ENCODE measurements at places on chromosomes 1 and 21. TPM values are rescaled to one million over a fixed set of nuclear protein-coding genes. Genes with fewer than 3 reads are reported as not detected.

Gene CCNL2
- total RNA-seq = 127 TPM

Gene RUNX3
- 0.86 TPM for total RNA-seq

Gene HSD3B1
- total RNA-seq = not detected

Gene CSF3R
- total RNA-seq = 4.3 TPM

Gene PTPRC
- 5.4 TPM for total RNA-seq

Gene CD34
- total RNA-seq = 1.1 TPM

Gene TTC22
- 4.4 TPM for total RNA-seq

DNA sequence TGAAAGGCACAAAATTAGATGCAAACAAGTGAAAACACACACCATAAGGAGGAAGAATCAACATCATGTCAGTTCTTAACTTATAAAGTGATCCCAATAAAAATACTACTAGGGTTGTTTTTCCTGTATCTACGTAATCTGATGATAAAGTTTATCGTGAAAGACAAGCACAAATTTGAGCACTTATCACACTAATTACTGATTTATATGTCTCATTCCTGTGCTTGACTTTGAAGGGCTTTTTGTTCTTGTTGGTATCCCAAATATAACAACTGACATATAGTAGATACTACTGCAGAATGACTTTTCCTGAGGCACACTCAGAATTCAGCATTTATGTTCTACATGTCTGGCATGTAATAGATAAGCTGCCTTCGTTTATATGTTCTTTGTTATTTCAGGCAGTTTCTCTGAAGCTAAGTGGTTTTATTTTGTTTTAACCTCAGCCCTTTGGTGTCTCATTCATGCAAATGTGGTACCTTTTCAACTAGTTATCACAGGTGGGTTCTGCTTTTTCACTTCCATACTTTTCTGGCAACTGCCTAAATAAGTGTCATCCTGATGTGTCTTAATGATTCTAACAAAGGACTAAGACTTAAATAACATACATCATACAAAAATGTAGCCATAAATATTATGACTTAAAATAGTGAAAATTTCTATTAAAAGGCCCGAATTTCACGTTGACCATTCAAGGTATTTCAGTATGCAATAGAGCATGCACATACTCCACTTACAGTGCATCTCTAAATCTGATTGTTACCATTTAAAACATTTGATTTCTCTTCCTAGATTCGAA, 73.2 kb downstream of the LRRC8C start:
- DNase-seq = no peak

DNA sequence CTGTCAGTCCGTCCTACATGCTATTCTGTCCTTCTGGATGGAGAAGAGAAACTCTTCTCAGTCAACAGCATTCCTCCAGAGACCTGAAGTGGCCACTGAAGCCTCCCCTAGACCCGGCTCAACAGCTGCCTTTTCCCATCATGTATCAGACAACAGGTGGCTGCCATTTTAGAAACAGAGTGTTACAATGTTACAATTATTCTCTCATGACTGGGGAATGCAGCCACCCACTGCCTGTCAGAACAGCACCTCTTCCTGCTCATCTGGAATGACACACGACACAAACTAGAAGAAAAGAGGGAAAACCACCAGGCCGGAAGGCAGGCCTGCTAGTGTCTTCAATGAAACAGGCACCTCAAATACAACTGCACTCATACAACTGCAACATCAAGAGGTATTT, 105.3 kb downstream of the PGBD5 start:
- DNase-seq = no peak

GRCh38 chr21:33281096-33281652, 15.0 kb downstream of the IL10RB start:
- DNase-seq = no peak

- no peak for DNase-seq
Measured at GRCh38 chr1:83318366-83318765, 680.6 kb downstream of the TTLL7 start.

- peak; percentile 23 for DNase-seq
Measured at GRCh38 chr1:54842206-54842915, 41.2 kb upstream of the TTC22 start.

DNA sequence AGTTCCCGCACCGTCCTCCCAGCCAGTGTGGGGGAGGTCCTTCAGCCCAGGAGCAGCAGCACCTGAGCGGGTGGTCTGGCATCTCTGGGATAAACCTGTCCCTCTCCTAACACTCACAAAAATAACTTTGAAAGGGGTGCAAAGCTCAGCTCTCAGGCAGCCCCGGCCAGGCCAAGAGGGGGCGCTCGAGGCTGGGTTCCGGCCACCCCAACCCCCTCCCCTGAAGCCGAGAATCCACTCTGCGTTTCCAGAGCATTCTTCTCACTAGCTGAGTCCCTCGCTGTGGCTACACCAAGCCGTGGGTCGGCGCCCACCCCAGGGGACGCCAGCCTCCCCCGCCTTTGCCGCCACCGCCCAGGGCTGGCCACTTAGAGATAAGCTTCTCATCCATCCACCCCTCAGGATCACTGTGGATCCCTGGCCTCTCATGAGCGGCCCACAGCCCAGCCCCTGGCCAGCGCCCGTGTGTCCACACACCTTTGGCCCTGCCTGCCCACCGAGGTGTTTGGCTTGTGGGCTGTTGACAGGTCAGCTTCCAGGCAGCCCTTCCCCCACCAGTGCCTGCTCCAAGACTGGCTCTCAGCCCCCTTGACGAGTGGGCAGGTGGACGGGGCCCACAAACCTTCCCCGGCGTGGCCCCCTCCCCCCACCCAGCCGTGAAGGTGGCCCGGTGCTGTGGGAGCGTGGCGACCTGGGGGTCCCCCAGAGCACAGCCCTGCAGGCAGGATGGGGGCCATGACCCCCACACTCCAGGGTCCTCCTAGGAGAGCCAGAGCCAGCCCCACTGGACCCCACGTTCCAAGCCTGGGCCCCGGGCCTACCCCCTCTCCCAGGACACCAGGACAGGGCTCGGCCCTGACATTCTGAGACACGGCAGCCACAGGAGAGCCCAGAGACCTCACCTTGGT, 1.9 kb downstream of the FTCD start:
- peak; percentile 91 for DNase-seq

GRCh38 chr1:47406966-47407365, 9.1 kb upstream of the FOXE3 start:
- no peak for DNase-seq

- no peak for DNase-seq
Measured at GRCh38 chr1:94456736-94457135, 38.5 kb downstream of the ABCD3 start.

GRCh38 chr21:28063241-28064216, 929.1 kb downstream of the LTN1 start:
- DNase-seq = no peak

GRCh38 chr1:192589813-192590212, 14.2 kb downstream of the RGS1 start:
- no peak for DNase-seq

GRCh38 chr1:225886159-225887029, 2.6 kb downstream of the LEFTY1 start:
- DNase-seq = peak; percentile 69

DNA sequence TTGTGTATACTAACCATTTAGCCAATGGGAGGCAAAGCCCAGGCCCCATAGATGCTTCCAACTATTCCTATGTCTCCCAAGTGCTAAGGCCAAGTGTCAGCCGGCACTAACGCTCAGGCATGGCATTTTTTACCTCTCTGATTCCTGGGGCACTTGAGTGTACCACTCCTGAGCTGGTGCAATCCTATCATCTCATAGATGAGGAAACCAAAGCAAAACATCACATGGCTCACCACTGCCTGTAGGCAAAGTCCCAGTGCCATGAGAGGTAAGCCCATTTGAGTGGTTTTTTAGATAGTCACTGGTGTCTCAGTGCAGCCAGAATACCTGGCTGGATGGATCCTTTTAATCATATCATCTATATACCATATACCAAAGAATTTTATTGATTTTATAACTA, 8.0 kb upstream of the CCN1 start:
- no peak for DNase-seq

DNA sequence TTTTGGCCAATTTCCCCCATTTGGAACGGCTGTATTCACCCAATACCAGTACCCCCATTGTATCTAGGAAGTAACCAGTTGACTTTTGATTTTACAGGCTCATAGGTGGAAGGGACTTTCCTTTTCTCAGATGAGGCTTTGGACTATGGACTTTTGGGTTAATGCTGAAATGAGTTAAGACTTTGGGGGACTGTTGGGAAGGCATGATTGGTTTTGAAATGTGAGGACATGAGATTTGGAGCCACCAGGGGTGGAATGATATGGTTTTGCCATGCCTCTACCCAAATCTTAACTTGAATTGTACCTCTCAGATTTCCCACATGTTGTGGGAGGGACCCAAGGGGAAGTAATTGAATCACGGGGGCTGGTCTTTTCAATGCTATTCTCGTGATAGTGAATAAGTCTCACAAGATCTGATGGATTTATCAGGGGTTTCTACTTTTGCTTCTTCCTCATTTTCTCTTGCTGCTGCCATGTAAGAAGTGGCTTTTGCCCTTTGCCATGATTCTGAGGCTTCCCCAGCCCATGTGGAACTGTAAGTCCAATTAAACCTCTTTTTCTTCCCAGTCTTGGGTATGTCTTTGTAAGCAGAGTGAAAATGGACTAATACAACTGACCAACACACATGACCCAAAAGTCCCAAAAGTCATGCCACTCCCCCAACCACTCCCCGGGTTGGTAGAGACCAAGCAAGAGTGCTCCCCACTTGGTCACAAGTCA, 35.4 kb upstream of the ZNF496 start:
- no peak for DNase-seq

DNA sequence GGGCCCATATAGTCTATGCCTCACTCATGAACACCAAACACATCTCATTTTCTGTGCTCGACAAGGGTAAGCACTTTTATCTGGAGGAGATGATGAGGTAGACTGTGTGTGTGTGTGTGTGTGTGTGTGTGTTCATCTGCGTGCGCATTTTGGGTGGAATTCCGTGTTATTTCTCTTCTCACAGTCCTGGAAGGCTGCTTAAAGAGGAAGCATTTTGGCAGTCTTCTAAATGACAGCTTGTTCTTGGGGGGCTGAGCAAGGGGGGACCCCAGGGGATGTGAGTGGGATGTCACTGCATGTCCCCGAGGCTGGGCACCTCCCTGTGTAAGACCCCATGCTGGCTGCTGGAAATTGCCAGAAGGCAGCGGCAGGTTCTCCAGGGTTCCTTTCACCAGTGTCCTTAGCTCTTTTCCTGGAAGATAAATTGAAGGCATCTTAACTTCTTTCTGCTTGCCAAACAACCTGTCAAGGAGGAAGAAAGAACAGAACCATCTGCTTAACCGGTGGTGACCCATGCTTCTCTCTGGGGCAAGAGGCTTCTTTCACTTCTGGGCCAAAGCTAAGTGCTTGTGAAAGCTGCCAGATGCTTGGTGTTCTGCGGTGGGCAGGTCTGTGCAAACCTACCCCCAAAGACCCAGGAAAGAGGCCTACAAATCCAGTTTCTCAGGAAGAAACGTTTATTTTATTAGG, 9.9 kb upstream of the RD3 start:
- no peak for DNase-seq

DNA sequence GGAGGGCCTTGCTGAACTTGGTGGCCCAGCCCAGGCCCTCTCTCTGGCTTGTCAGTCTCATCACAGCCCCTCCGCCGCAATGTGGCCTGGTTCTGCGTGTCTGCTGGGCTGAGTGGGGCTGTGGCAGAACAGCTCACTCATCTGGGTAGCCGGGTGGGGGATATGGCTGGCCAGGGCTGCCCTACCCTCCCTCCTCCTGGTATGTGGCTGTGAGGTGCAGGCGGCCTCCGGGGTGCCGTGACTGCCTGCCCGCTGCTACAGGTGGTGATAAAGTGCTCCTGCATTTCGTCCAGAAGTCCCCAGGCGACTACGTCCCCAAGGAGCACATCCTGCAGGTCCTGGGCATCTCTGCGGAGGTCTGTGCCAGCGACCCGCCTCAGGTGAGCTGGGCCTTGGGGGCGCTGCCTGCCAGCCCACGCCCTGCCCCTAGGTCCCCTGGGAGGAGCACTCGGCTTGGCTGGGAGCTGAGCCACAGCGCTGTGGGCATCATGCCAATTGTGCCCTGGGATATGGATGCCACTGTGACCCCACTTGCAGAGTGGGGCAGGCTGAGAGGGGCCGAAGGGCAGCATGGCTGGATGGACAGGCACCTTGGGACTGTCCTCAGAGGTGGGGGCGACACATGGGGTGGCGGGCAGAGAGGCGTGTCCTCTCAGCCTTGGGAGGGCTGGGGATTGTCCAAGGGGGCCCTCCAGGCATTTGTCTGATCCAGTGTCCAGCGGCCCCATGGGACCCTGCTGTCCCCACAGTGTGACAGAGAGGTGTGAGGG, 2.3 kb downstream of the PRXL2B start:
- no peak for DNase-seq

GRCh38 chr1:59394706-59395425, 98.0 kb downstream of the FGGY start:
- no peak for DNase-seq

- DNase-seq = no peak
Measured at GRCh38 chr1:115069659-115070308, 19.5 kb downstream of the TSPAN2 start.

DNA sequence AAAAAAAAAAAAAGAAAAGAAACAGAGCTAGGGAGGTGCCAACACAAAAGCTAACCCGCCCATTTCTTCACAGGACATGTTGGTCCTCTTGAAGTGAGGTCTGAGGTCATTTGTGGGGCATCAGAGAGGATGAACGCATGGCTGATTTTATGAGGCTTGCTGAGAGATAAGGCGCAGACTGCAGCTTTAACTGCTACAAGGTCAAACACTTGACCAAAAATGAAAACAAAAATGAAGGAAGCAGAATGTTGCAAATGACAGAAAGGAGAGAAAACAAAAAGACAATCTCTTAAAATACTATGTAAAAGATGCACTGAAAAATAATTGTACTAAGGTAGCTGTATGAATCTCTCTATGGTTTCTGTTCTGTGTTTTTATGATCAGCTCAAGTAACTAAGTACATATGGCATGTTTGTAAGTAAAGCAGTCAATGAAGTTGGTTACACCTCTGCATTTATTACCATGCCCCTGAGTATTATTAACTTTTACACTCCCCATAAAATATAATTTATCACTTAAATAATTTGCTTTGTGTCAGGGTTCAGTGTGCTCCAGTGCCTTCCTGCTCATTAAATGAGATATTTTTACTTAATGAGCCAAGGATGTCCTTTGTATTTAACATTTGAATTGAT, 249.1 kb upstream of the NR5A2 start:
- DNase-seq = no peak

DNA sequence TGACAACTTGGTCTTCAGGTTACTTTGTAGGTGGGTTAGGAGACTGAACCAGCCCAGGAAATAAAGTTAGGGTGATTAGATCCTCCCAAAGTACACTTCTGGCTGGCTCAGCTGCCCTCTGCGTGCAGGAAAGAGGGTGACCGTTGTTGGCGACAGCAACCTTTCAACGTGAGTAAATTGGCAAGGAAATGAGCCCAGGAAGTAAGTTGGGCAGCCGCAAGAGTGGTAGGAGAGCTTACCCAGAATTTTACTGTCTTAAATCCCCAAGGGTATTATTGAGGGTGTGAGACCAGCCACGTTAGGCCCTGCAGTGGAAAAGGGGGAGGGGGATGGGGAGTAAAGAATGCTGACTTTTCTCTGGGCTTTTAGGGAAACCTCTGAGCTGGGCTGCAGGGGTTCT, 1.6 kb downstream of the TENT5C start:
- DNase-seq = peak; percentile 66

DNA sequence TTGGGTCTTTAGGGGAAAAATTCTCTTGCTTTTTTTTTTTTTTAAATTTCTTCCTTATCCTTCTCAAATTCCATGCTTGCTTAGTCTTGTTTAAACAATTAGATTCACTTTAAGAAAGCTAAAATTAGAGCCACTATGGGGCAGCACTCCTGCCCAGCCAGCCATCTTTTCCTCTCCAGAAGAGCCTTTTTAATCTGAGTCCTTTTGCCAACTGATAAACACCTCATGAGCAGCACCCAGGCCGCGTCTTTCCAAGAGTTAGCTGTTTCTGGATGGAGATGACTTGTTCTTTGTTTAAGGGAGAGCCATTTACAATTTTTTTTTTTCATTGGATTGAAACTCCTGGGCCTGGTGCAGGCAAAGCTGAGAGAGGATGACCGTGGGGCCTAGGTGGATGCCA, 53.3 kb upstream of the TSPAN2 start:
- DNase-seq = no peak
